ENCODE measurements at places on chromosomes 5 and 9.

DNA sequence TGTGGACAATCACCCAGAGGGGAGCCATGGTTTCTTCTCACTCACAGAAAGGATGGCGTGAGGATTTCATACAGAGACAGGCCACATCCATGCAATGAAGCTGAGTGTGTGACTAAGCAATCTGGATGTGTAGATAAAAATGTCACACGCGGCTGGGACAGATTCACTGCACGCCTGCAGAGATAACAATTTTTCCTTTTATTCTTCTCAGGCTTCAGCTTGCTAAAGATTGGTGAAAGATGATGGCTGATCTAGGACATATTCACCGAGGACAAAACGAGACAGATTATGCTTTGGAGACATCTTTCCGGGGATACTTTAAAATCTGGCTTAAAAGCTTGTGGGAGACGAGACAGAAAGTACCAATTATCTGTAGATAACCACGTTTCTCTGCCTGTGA is 313.9 kb upstream of the TRPC7 start:
- no peak for DNase-seq

- no peak for DNase-seq
Observed at GRCh38 chr9:123617286-123617685, 261.3 kb downstream of the CRB2 start.

DNA sequence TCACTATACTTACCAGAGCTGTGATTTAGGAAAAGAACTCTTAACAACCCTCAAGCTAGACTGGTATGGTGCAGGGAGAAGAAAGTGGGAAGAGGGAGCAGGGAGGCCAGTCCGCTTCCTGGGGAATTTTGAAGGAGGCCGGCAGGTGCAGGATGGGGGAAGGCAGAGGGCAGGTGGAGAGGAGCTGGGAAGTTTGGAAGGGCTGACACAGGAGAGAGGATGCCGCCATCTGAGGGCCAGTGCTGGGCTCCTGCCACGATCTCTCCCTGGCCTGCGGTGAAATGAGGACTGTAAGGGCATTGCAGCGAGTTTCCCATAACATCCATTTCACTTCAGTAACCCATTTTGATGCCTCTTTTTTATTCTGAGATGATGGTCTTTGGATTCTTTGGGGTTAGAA is 8.9 kb downstream of the DAB2IP start:
- no peak for DNase-seq

GRCh38 chr5:160835376-160835775 is 16.6 kb downstream of the ATP10B start:
- DNase-seq = no peak

DNA sequence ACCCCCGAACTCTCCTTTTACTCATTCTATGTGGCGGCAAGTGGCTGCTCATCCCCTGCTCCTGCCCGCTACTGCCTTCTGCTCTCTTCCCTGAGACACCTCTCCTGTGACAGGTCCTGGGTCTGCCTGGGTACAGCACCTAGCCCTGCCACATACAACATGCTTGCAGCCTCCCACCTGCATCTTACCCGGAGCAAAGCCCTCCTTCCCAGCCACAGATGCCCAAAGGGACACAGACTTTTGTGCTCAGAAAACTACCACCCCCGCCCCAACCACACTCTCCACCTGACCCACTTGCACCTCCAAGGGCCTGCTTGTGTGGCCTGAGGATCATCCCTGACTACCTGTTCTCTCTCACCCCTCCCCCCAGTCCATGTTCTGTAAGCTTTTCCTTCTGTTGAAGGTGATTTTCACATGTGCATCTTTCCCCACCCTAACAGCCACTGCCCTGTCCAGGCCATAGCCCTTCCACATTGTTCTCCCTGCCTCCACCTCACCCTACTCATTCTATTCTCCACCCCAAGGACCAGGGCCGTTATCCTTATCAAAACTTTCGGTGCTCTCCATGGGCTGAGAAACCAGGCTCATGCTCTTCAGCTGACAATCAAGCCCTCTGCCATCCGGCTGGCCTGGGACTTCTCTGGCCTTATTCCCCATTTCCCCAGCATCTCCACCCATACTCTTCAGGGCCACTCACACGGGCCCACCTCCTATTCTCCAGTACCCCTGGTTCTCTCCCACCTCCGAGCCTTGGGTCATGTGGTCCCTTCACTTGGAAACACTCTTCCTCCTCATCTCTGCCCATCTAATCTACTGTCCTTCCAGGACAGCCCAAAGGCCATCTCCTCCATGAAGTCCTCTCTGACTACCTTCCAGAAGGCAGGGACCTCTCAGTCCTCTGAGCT is 46.4 kb upstream of the ALDH1B1 start:
- no peak for DNase-seq

GRCh38 chr9:107348836-107349235 is 65.8 kb downstream of the RAD23B start:
- no peak for DNase-seq

DNA sequence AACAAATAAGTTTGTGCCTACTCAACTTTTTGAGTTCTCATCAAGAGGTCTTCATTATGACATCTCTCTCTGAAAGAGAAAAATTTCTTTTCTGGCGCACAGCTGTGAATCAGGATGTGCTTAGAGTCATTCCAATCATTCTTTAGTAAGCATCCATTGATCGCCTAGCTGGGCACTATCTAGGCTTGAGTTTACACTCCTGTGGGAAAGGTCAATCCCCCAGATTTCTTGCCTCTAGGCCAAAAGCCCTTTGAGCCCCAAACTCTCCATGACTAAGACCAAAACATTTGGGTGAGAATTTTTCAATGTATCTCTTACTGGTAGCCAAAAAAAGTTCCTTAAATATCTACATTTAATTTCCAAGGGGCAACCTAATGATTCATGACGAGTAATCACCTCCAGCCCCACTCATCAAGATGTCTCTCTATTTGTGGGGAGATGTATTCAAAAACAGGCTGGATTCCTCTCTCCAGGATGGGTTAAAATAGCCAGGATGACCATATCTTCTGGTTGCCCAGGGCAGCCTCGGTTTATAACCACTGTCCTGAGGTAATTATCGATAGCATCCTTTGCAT is 101.7 kb downstream of the GNA14 start:
- no peak for DNase-seq
